Right hindlimb (tissue), 1 donor: ENCODE measurements at places on chromosomes 6 and 20.

DNA sequence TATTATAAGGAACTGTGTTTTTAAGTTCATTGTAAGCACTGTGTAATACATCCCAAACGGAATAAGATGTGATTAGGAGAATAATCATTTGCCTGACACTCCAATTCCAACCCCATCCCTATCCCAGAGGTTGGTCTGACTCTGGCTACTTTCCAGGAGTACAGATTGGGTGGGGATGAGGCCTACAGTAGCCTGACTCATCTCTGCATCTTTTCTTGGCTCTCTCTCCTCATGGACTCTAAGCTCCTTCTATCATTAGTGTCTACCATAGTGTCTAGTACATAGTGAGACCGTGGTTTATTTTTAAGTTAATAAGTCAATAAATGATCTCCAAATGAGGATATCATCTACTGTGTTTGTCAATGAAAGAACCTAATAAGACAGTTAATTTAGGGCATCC lies 92.2 kb upstream of the CNKSR3 start:
- DNase-seq = no peak

- DNase-seq = no peak
Measured at GRCh38 chr6:45949256-45949655, 66.4 kb downstream of the CLIC5 start.

DNA sequence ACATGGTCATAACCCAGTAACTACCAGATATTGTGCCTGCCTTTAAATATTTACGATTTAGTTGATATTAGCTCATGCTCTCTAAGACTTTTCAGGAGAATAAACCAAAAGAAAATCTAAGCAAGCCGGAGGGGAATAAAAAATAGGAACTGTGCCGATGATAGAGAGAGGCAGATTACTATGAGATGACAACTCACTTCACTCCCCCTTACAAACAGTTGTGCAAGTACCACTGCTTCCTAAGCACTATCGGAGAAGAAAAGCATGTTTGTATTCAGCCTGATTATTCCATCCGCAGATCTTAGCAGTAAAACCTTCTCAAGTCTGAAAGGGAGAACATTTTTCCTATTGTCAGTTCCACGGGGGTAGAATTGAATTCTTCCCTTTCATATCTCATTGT lies 294.4 kb downstream of the KCNQ5 start:
- no peak for DNase-seq

- no peak for DNase-seq
Measured at GRCh38 chr6:45590226-45590625, 212.5 kb upstream of the SUPT3H start.

- DNase-seq = no peak
Measured at GRCh38 chr20:10699941-10700340, 26.1 kb upstream of the JAG1 start.

- no peak for DNase-seq
Measured at GRCh38 chr20:57257701-57258453, 8.6 kb downstream of the BMP7 start.

GRCh38 chr6:29552512-29553051 lies 7.0 kb downstream of the UBD start:
- DNase-seq = no peak

DNA sequence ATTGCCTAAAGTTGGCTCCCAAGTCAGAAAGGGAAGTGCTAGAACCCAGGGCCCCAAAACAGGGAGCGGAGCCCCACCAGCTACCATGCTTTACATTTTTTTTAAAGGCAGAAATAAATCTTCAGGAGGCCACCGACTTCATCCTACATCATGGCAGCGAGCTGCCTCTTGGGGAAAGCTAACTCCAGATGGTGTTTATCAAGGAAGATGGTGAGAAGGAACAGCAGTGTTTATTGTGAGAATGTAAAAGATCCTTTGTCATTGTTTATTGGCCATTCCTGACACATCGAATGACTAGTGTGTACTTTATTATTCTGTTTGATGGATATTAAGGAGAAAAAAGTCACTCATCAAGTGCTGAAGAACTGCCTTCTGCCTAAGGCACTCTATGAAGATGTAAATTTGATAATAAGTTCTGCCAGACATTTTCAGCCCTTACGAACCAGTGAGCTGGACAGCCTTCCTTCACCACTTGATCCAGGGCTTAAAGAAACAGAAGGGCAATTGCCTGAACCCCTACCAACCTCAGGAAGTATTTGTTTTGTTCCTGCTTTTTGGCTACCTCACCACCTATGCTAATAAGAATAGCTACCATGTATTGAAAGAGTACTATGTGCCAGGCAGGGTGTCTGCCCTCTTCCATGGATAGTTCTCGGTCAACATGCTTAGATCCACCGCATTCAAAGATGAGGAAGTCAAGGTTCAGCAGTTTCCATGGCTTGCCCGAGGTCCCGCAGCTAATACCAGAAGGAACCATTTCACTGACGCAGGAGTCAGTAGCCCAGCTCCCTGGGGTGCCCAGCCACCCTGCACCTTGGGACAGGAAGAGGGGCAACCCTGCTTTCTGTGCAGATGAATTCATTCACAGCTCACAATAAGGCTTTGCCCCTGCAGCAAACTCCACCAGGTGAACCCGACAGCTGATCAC lies 194.7 kb upstream of the RREB1 start:
- DNase-seq = no peak

GRCh38 chr6:125066964-125067363 lies 86.6 kb upstream of the TPD52L1 start:
- no peak for DNase-seq

GRCh38 chr6:156701966-156702365 lies 75.2 kb upstream of the ARID1B start:
- DNase-seq = no peak

DNA sequence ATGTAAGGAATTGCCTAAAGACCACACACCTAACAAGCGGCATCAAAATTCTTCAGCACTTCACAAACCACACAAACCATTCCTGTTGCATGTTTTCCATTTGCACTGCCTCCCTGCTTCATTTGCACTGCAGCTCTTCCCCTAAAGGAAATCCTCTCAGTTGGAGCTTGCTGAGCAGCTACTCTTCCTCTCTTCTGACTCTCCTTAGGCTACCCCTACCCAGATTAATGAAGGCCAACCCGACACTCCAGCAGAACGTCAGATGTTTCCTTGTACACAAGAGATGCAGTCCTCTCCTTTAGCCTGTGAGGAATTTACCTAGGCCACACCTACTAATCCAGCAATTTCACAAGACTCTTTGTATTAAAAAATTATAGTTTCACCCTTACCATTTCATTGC lies 8.1 kb downstream of the BEND6 start:
- DNase-seq = no peak

- no peak for DNase-seq
Measured at GRCh38 chr6:169292338-169293124, 38.9 kb upstream of the THBS2 start.

DNA sequence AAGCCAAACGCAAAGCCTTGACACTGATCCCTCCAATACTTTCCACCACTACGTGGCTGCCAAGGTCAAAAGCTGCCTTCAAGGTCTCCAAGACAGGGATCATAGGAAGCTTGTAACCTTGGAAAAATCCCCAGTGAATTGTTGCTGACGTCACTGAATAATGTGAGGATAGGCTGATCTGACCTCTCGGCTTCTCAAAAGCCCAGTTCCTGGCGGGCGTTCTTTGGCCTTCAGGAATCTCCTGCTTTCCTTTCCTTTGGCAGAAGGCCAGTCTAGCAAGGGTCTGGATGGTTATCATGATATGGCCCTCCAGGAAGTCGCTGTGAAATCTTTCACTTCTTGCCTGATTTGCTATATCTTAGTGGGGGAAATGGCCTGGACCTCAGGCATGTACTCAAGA lies 61.4 kb upstream of the TNFAIP3 start:
- DNase-seq = no peak

DNA sequence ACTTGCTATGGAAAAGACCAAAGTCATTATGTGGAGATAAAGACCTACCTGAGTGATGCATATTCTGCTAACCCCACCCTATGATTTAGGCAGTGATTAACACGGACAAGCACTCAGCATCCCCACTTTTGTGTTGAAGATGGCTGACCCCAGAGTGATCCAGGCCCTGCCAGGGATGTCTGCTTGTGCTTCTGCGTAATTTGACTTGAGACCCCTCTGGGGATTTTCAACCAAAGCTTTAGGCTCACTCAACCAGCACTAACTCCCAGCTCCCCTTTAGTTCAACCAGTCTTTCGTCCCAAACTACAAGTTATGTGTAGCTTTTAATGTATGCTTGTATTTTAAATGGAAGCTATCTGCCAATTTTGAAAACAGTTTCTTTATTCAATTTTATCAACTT lies 538.0 kb upstream of the ID4 start:
- DNase-seq = no peak

DNA sequence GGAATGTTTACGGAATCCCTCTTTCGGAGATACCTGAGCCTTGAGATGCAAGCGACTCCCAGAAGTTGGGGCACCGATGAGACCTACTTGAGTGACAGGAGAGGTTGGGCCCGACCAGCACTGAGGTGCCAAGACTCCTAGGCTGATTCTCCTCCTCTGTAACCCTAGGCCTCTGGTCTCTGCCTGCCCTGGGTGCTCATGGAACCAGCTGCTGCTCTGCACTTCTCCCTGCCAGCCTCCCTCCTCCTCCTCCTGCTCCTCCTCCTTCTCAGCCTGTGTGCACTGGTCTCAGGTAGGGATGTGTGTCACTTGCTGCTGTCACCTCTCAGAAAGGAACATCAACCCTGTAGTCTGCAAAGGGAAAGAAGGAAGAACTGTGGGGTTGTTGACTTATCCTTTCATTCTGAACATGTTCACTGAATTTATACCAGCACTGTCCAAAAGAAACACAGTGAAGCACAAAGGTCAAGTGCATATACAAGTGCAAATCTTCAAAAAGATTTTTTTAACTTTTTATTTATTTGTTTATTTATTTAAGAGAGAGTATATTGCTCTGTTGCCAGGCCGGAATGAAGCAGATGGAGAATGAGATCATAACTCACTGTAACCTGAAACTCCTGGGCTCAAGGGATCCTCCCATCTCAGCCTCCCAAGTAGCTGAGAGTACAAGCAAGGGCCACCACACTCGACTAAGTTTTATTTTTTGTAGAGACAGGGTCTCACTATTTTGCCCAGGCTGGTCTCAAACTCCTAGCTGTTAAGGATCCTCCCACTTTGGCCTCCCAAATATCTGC lies 913 bp downstream of the BTN2A2 start:
- DNase-seq = peak; percentile 51

GRCh38 chr6:56759521-56759920 lies 116.8 kb upstream of the DST start:
- DNase-seq = no peak

- no peak for DNase-seq
Measured at GRCh38 chr20:61974357-61974665, 91.4 kb downstream of the TAF4 start.

DNA sequence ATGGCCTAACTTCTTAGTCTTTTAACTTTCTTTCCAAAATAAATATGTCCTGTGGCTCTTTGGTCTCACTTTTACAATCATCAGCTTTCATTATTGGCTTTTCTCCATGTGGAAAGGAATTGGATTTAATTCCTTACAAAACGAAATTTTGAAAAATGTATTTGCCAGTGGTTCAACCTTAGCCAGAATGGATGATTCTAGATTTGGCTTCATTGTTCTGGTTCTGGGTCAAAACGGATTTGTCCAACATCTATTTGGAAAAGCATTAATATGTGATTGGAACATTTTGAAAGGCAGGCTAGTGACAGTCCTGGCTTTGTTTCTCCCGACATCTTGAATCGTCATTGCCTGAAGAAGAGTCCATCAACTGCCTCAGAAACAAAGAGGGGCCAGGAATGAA lies 59.2 kb downstream of the TENT5A start:
- DNase-seq = no peak

GRCh38 chr6:56984884-56985283 lies 30.0 kb downstream of the BEND6 start:
- DNase-seq = no peak

DNA sequence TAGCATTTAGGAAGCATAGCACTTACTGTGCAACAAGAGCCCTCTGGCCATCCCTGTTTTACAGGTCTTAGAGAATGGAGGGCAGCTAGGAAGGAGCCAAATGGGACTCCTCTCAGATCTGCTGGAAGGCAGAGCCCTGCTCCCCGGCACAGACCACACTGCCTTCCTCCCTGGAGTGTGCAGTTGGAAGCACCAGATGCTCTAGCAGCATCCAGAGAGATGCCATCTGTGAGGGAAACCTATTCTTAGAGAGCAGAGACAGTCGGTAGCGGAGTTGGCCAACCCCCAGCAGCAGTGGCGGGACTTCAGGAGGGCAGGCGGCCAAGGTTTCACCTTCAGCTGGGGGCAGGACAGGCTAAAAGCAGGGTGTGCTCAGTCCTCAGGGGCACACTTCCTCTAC lies 16.7 kb upstream of the E2F1 start:
- peak; percentile 49 for DNase-seq

- no peak for DNase-seq
Measured at GRCh38 chr6:37324131-37325033, 29.4 kb upstream of the RNF8 start.

GRCh38 chr20:40080041-40080652 lies 608.9 kb downstream of the MAFB start:
- DNase-seq = peak; percentile 27

- no peak for DNase-seq
Measured at GRCh38 chr6:81003156-81003555, 749.3 kb downstream of the TENT5A start.

- no peak for DNase-seq
Measured at GRCh38 chr20:38528167-38528566, 52.8 kb upstream of the ADIG start.

- DNase-seq = no peak
Measured at GRCh38 chr6:50077385-50077784, 27.7 kb upstream of the DEFB112 start.

- no peak for DNase-seq
Measured at GRCh38 chr20:49649672-49650071, 64.0 kb downstream of the B4GALT5 start.

- no peak for DNase-seq
Measured at GRCh38 chr20:17965042-17965697, 3.4 kb downstream of the SNX5 start.

GRCh38 chr6:144675231-144675861 lies 390.2 kb downstream of the UTRN start:
- no peak for DNase-seq

- no peak for DNase-seq
Measured at GRCh38 chr6:63114610-63115211, 96.6 kb upstream of the FKBP1C start.

DNA sequence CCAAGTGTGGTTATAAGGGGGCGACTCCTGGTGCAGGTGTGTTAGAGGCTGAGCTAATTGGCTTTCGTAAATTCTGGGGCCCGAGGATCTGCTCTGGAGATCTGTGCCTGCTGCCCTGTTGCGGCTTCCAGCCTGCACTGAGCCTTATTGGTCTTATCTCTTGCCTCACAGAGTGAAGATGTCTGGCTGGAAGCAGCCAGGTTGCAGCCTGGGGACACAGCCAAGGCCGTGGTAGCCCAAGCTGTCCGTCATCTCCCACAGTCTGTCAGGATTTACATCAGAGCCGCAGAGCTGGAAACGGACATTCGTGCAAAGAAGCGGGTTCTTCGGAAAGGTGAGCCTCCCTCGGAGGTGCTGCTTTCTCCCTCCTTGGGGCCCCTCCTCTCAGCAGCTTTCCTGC lies 20.0 kb downstream of the PRPF6 start:
- DNase-seq = no peak

- DNase-seq = peak; percentile 76
Measured at GRCh38 chr20:50034567-50035180, 51.9 kb downstream of the SNAI1 start.
